HuH-7 (cell line): ENCODE measurements at places on chromosomes 6 and 20.

- DNase-seq, result no peak
Observed at GRCh38 chr20:10448270-10449156, 13.4 kb downstream of the SLX4IP start.

- no peak for DNase-seq
Observed at GRCh38 chr20:38170826-38171674, 6.0 kb upstream of the TGM2 start.

DNA sequence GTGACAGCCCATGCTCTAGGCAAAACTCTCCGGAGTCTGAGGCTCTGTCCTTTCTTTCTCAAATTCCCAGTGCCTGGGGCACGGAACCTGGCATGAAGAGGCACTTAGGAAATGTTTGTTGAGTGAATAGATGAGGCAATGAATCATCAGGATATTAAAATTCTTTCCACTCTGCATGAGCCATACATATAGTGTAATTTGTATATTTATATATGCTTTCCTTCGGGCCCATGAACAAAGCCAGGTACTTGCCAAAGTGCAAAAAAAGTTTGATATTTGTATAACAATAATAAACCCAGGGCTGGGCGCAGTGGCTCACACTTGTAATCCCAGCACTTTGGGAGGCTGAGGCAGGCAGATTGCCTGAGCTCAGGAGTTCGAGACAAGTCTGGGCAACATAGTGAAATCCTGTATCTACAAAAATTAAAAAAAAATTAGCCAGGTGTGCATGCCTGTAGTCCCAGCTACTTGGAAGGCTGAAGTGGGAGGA lies 212.3 kb upstream of the ZNF217 start:
- DNase-seq, result no peak

DNA sequence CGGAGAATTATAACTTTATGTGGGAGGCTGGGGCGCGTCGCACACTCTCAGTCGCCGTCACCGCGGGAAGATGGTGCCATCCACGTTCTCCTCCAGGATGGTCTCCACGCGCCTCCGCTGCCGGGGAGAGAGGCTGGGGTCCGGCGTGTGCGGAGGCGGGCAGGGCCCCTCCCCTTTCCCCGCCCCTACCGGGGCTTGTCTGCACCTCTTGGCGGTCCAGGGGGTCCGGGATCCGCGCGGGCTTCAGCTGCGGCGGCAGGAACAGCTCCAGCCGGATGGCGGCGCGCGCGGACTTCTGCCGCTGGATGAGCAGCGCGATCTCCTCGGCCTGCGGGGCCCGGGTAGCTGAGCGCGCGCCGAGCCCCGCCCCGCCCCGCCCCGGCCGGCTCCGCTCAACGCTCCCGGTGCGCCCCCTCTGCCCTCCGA lies 807 bp downstream of the LKAAEAR1 start:
- DNase-seq, result peak; percentile 96

DNA sequence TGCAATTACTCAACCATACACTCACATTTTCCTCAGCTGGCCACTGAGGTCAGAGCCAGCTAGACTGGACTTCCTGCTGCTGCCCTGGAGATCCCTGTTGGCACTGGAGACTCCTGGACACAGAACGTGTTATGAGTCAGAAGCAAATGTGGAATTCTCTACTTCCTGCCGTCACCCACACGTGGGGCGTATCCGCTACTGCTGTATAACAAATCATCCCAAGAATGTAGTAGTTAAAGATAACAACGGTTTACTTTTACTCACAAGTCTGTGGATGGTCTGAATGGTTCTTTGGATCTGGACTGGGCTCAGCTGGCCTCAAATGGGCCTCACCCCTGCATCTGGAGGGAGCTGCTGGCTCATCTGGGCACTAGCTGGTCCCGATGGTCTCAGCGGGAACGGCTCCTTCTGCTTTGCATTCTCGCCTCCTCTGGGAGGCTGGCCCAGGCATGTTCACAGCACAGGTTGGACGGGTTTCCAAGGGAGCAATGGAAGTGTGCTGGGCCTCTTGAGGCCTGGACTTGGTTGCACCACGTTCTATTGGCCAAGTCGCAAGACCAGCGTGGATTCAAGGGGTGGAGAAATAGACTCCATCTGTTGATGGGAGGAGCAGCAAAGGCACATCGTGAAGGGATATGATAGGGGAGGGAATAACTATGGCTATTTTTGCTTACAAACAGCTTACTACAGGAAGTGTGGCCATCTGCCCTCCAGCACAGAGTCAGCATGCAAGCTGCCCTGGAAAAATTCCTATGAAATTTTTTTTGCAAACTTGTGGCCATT lies 118.5 kb downstream of the SNX5 start:
- DNase-seq, result no peak
